Cardiac muscle cell (in vitro differentiated cells and primary cell): ENCODE measurements at places on chromosomes 3 and 15. TPM values are rescaled to one million over a fixed set of nuclear protein-coding genes. Genes with fewer than 3 reads are reported as not detected.

DNA sequence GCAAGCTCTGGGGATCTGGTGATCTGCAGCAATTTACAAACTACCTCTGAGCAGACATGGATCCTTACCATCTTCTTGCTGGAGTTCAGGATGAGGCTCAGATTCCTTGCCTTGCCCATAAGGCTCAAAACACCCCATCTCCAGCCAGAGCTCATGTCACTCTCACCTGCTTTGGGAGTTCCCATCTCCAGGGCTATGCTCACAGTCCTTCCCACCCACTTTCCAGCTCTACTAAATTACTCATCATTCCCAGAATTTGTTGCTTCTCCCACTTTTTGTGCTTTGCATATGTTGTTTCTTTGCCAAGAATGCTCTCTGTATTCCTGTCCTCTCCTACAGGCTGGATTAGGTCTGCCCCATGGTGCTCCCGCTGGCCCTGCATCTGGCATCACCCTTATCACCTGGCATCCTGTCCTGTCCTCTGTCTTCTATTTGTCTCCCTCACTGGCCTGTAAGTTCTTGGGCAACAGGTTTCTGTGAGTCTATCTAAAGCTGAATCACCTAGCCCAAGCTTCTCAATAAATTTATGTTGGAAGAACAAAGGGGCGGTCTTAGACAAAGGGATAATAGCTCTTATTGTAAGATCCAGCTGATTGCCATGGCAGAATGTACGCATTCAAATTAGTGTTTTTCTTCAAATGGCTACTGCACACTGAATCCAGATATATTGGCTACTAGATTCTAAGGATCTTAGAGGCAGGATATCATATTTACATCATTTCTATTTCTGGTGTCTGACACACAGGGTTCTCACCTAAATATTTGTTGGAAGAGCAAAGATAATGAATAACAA is 179.2 kb downstream of the CLSTN2 start:
- DNase-seq = no peak

DNA sequence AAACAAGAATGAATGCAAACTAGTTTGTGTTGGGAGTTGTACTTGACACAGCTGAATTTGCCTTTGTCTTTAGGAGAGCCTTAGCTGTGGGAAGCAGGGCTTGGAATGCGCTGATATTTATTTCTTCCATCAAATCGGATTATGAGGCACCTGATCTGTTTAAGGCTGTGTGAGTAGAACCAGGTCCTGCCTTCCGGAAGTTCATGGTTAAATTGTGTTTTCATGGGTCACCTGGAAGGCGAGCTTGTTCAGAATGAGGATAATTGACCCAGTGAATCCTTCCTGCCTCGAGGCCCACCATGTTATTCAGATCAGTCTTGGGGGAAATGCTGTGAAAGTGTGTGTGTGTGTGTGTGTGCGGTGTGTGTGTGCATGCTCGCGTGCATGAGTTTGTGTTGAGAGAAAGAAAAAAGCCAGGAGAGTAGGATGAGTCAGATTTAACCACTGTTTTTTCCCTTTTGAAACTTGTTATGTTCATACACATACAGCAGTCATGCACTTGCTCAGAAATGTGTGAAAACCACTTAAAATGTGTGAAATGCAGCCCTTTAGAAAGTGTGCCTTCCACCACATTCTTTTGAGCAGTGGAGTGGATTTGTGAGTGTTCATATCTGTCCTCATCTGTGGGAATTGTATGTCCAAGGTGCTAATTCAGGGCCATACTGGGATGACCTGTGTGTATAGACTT is 36.7 kb downstream of the SMAD3 start:
- DNase-seq = no peak

DNA sequence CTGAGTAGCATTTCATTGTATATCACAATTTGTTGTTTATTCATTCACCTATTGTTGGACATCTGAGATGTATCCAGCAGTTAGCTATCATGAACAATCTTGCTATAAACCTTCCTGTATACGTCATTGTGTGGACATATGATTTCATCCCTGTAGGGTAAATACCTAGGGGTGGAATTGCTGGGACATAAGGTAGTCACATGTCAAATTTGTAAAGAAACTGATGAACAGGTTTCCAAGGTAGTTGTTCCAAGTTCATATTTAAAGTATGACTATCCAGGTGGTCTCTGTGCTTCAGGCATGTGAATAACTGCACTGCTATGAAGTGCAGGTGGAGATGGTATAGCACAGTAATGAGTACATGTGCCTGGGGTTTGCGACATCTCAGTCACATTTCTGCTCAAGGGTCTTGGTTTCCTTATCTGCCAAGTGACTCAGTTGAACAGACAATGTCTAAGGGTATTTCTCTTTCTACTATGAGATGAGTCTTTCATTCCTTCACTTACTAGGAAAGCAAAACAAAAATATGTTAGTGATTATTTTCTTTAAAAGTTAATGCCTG is 229.0 kb upstream of the HES1 start:
- no peak for DNase-seq

INKA1 gene
- 4.3 and 5.9 TPM in 2 replicates for total RNA-seq

IGSF11 gene
- total RNA-seq = 0.74 and 2.0 TPM in 2 replicates

DNA sequence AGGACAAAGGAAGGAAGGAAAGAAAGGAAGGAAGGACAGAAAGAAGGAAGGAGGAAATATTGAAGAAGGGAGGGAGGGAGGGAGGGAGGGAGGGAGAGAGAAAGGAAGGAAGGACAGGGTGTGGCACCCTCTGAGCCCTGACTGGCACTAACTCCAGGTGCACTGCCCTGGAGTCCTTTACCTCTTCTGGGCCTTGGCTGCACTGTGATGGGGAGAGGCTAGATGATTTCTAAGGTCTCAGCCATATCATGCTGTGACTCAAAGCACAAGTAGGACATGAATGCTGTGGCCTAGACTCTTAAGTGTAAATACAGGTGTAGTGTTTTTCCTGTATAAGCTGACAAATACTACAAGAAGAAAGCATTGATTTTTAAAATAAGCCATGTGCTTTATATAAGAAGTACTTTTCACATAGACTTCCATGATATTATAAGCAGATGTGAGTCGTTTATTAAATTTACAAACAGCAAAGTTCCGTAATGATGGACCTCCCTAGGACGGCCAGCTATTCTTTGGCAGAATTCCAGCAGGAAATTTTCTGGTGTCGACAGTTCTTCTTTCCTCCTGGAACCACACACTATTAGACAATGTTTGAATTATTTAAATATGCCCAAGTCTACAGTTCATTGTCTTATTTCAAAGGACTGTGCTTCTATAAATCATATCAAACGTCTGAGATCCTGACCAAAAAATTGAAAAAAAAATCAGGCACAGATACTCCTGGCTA is 213.8 kb upstream of the C2CD4B start:
- DNase-seq = peak; percentile 12

GRCh38 chr3:158936530-158937113 is 134.8 kb downstream of the MFSD1 start:
- DNase-seq = no peak

GRCh38 chr3:49492969-49493368 is 22.9 kb downstream of the DAG1 start:
- no peak for DNase-seq

- DNase-seq = no peak
These were observed 53.3 kb downstream of the EBLN2 start for GRCh38 chr3:73114711-73115110.

- DNase-seq = peak; percentile 55
These were observed 45.6 kb downstream of the NMD3 start for GRCh38 chr3:161266731-161267150.

KATNBL1 gene
- total RNA-seq = 39.5 and 77.0 TPM in 2 replicates

EOMES gene
- total RNA-seq = 0.11 TPM in 1 of 2 replicates, not detected in the other

CPLX3 gene
- not detected in 2 replicates for total RNA-seq

GABRR3 gene
- total RNA-seq = not detected in 2 replicates

GPR149 gene
- not detected in 2 replicates for total RNA-seq

DNA sequence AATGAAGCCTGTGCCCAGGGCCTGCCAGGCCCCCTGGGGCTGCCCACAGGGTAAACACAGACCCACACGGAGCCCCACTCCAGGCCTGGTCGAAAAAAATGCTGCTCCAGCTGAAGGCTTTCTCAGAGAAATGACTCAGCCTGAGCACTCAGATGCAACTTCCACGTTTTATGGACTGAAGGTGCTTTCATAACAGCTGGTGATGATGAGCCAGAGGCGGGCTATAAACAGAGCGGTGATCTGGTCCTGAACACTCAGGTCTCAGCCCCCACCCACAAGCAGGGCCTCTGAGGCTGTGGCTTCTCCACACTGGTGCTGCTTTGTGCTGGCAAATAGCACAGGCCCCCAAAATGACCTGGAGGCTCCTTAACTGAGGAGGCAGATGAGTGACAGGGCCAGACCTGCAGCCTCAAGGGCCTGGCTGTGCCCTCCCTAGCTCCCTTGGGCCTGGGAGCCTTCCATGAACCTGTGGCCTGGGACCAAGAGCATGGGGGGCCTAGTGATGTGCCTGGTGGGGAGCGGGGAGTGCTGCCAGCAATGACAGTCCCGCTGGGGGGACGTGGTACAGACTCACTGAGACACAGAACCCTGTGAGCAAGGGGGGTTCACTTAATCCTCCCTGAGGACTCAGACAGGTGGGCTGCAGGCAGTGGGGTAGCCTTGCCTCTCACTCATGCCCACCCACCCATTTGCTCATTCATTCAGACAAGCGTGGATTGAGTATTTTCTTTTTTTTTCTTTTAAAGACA is 23.0 kb upstream of the FURIN start:
- peak; percentile 67 for DNase-seq

ROBO2 gene
- total RNA-seq = 39.4 and 47.1 TPM in 2 replicates

MESP2 gene
- total RNA-seq = 0.32 and 2.4 TPM in 2 replicates

- DNase-seq = peak; percentile 74
These were observed 74.4 kb downstream of the MGLL start for GRCh38 chr3:127747751-127748521.

GRCh38 chr3:194196876-194197275 is 60.9 kb downstream of the HES1 start:
- no peak for DNase-seq

ST8SIA2 gene
- 4.8 and 5.9 TPM in 2 replicates for total RNA-seq

- no peak for DNase-seq
These were observed 44.4 kb upstream of the ABI3BP start for GRCh38 chr3:101037613-101038012.

GRCh38 chr15:92277776-92278175 is 115.9 kb upstream of the ST8SIA2 start:
- peak; percentile 27 for DNase-seq

- DNase-seq = no peak
These were observed 98.2 kb upstream of the NR2F2 start for GRCh38 chr15:96232335-96232734.

- DNase-seq = no peak
These were observed 1084.1 kb downstream of the FHIT start for GRCh38 chr3:60167186-60167585.

CHRM5 gene
- not detected in 2 replicates for total RNA-seq

DNA sequence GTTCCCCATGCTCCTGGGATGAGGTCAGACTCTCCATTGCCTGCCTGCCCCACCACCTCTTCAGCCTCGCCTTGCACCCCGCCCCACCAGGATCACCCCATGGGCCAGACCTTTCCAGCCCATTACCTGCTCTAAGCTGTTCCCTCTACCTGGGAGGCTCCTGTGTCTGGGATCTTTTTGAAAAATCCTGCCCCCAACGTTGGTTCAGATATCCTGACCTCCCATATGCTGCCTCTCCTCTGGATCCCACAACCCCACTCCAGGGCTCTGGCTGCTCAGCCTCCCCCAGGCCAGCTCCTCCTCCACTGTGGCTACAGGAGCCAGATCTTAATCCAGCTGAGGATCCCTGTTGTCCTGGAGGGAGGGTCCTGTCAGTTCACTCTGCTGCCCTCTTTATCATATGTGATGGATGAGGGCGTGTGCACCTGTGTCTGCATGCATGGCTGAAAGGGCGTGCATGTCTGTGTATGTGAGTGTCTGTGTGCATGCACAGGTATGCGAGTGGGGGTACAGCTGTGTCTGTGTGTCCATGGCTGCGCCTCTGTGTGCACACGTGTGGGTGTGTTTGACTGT is 21.7 kb upstream of the ALAS1 start:
- DNase-seq = no peak

LRIG1 gene
- 33.2 and 51.1 TPM in 2 replicates for total RNA-seq

GRCh38 chr15:59154243-59154642 is 49.3 kb downstream of the CCNB2 start:
- DNase-seq = no peak

GRCh38 chr3:33921608-33922007 is 123.2 kb downstream of the PDCD6IP start:
- no peak for DNase-seq

- DNase-seq = peak; percentile 46
These were observed 81.7 kb downstream of the PRICKLE2 start for GRCh38 chr3:64143409-64144130.

STAC gene
- total RNA-seq = 16.6 and 24.9 TPM in 2 replicates

GRCh38 chr3:64987726-64988125 is 299.9 kb upstream of the ADAMTS9 start:
- DNase-seq = no peak

GRCh38 chr3:154678041-154678654 is 248.2 kb upstream of the GPR149 start:
- DNase-seq = no peak

ITIH3 gene
- 0.06 TPM in 1 of 2 replicates, not detected in the other for total RNA-seq

GRCh38 chr3:193777524-193777923 is 184.5 kb downstream of the OPA1 start:
- DNase-seq = no peak

DNA sequence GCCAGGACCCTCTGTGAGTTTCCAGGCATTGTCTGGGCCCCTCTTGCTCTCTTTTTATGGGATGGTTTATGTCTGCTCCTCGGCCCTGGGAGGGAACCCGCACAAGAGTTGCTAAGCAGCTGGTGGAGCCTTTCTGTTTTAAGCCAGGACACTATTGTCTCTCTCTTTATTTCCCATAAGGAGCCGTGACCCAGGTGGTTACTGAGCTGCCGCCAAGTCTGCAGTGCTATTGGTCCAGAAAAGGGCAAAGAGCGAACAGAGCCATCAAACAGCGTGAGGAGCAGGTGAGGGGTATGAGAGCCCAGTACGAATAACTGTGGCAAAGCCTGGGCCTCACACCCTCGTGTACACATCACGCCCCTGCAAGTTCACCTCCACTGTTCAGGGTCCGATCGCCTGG is 280.2 kb downstream of the SHQ1 start:
- DNase-seq = no peak

DNA sequence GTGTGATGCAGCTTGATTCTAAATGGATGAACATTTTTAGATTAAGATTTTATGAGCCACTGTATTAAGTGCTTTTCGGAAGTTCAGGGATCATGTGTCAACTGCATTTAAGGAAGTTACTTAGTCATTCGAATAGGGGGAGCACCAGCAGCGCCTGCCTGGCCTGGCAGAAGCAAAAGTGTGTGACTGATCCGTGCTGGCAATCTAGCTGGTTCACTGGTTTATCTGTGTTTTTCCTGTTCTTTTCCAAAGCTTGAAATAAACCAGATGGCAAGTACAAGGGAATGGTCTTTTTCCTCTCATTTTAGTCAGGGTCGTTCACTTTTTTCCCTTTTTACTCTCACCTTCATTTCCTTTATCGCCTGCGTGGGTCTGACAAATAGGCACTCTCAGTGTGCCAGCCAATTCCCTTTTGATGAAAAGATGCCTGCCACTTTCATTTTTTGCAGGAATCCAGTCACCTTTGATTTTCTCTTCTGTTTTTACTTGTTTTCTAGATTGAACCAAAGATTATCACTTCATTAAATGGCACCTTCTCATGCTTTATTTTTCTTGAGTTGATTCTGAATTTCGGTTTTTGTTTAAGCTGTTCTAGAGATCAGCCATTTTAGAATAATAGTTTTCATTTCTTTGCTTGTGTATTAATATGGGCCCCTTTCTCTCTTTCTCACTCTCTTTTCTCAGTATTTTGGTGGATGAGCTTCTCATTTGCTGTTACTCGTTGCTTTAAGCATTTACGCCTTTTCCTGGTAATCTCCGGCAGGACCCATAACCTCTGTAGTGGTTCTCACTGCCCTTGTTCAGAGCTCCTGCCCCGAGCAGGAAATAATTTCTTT is 2.8 kb downstream of the ABHD2 start:
- peak; percentile 29 for DNase-seq

SLC12A1 gene
- total RNA-seq = 0.04 TPM in 1 of 2 replicates, not detected in the other

GAP43 gene
- total RNA-seq = 2.1 and 6.4 TPM in 2 replicates
